ENCODE measurements at places on chromosomes 1 and 21.
A peak's percentile ranks its signal among the peaks of the same experiment; 100 is the strongest.

- DNase-seq, result no peak
Measured at GRCh38 chr1:178724376-178724727, 692 bp upstream of the RALGPS2 start.

GRCh38 chr1:9728451-9729295 is 77.1 kb downstream of the PIK3CD start:
- peak; percentile 82 for DNase-seq

DNA sequence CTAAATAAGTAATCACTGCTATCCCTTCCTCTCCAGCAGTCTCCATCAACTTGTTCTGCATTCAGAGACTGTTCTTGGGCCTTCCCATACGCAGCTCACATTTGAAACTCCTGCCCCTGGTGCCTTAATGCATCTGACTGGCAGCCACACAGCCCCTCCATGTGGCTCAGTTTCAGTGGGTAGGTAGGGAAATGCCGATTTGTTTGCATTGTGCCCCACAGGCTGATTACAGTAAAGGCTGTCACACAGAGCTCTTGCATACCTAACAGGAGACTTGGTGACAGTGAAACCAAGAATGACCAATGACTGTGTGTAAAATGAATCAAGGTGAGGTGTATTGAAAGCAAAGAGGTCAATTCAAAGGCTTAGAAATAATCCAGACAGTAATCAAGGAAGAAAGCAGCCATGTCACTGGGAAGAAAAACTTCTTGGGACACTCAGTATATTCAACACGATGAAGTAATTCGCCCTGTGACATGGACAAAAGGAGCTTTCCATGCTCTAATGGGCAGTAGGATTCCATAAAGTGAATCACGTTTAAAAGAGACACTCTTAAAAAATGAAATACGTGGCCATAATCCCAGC is 12.7 kb upstream of the B3GALNT2 start:
- no peak for DNase-seq

GRCh38 chr1:78619803-78620579 is at the start of gene IFI44L:
Gene IFI44L (plus strand): TSS chr1:78620448. CDS start chr1:78627916, 7,468 bp downstream.
- peak; percentile 51 for DNase-seq

- no peak for DNase-seq
Measured at GRCh38 chr1:168288311-168289052, 7.8 kb downstream of the TBX19 start.

DNA sequence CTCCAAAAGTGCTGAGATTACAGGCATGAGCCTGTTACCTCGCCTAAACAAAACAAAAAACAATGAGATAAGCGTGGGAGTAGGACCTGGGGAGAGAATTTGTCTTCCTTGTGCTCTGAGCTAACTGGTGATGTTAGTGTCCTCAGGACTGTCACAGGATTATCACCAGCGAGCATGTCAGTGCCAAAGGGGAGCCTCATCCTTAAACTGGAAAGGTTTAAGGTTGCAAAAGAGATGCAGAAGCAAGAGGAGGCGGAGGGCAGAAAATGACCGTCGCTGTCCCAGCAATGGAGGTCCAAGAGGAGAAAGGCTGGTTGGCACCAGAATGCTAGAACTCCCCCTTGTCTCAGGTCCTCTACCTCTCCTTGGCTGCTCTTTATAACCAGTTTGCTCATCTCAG is 3.9 kb downstream of the SYPL2 start:
- DNase-seq, result no peak

- no peak for DNase-seq
Measured at GRCh38 chr1:16266411-16267118, 29.6 kb upstream of the CPLANE2 start.

GRCh38 chr1:24351918-24352627 is 32.9 kb downstream of the GRHL3 start:
- DNase-seq, result peak; percentile 42

DNA sequence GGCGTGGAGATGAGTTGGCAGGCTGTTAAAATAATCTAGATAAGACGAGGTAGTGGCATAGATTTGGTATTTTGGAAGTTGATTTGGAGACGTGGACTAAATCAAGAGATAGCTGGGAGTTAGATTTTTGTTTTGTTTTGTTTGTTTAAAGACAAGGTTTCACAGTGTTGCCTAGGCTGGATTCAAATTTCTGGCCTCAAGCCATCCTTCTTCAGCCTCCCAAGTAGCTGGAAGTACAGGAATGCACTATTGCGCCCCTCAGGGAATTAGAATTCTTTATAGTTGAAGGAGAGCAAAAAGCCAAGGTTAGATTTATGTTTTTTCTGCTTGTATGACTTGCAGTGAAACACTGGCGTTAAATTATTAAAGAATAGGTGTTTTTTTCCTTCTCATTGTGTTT is 22.3 kb upstream of the SNRPE start:
- DNase-seq, result no peak

DNA sequence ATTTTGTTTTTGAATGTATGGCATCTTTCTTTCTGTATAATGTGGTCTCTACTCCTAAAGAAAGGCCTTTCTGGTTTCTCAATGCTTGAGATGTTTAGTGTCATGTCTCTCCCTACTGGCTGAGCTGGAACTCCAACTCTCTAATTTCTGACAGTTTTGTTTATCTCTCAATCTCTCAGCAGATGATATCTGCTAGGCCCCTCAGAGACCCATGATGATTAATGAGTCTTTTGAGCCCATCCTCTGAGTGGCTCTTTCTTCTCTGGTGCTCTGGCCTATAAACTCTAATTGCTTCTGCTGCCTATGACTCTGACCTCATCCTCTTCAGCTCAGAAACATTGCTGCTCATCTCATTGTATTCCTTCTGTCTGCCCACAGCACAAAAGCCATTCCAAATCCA is 46.6 kb downstream of the CRB1 start:
- DNase-seq, result no peak

DNA sequence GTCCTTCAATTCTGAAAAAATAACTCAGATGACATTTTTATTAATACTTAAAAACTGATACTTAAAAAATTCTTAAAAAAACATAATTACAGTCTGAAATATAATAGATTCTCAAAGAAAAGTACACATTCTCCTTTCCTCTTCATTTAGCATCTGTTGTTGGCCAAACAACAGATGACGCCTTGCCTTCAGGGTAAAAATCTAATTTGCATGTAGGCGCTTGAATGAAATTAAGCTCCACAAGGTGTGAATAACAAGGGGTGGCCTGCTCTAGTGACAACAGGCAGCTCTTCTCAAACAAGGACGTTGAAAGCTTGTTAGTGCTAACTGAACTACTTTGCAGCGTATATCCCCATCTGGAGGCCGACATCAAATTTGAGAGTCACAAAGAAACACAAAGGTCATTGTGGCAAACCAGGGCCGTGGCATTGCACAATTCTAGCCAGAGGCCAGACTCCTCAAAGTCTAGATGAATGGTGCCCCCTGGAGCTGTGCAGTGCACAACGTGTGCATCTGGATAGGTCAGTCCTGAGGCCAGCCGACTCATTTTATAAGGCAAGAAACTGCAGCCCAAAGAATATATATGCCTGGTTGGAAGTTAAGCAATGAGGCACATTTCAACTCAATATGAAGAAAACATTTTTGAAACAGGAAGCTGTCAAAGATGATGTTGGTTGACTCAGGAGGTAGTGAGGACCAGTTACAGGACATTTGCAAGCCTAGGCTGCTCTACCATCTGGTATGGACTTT is 459.2 kb upstream of the RUNX1 start:
- no peak for DNase-seq

- DNase-seq, result no peak
Measured at GRCh38 chr1:119294199-119294598, 74.4 kb upstream of the HAO2 start.

GRCh38 chr1:26535201-26535600 is 5.6 kb downstream of the RPS6KA1 start:
- no peak for DNase-seq

DNA sequence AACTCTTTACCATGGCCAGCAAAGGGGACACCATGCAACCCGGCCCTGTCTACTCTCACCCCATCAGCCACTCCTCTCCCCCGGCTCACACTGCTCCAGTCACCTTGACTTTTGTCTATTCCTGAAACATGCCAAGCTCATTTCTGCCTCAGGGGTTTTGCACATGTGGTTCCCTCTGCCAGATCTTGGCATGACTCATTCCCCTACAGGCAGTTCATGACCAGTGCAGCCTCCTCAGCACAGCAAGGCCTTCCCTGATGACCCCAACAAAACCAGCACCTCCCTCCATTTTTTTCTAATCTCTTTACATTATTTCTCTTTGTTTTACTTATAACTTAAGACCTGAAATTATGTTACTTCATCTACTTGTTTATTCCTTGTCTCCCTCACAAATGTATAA is 58.6 kb upstream of the GJB5 start:
- DNase-seq, result no peak

- no peak for DNase-seq
Measured at GRCh38 chr1:29531596-29531995, 295.3 kb downstream of the PTPRU start.

- no peak for DNase-seq
Measured at GRCh38 chr21:43361127-43361492, 65.8 kb downstream of the SIK1 start.

- DNase-seq, result no peak
Measured at GRCh38 chr21:20276954-20277353, 721.3 kb upstream of the NCAM2 start.

DNA sequence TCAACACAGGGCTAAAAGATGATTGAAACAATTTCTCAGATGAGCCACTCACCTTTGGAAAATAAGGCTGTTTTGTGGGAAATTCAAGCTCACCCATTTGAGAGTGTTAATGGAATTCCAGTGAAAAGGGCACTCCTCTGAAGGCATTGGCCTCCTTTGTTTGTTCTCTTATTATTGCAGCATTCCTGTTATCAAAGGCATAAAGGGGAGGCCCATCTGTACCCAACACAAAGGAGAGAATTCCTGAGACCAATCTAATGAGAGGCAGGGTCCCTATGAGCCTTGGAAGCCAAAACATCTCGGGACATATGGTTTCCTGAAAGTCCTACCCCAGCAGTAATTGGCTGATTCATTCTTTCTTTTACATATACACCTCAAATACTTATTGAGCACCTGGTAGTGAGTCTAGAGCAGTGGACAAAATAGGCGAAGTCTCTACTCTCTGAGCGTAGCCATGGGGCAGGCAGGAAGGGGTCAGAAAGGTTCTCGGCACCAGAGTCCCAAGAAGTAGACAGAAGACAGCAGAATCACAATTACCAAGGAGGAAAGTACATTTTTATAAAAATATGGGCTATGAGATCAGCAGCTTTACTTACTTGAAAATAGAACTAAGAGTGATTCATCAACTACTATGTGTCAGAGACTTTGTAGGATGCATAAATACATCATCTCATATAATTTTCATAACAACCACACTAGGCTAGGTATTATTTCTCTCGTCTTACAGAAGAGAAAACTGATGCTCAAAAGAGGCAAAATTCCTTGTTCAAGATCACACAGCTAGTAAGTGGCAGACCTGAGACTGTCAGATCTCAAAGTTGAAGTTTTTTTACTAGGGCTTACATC is 218.7 kb downstream of the DAB1 start:
- DNase-seq, result no peak

DNA sequence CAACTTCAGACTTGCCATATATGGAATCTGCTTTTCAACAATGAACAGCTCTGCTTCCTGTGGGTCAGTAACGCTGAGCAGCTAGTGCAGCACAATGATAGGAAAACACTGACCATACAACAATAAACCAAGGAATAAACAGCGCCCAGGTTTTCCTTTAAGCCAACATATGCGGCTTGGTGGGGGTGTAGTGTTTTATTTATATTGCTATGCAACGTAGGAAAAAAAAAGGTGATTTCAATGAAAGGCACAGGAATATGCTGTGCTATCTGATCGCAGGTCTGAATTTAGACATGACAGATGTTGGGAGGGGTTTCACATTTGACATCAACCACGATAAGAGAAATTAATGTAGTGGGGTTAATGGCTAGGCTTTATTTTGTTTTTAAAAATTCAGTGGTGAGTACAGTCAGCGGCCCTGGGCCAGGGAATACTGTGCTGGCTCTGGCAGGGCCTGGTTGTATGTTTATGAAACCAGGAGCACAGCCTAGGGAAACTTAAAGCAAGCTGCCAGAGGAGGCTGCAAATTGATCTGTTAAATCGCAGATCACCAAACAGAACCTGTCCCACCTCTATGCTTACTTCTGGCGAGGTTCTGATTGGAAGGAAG is 4.3 kb downstream of the TSPAN2 start:
- no peak for DNase-seq

- no peak for DNase-seq
Measured at GRCh38 chr21:17738176-17738953, 80.8 kb downstream of the C21orf91 start.

- no peak for DNase-seq
Measured at GRCh38 chr1:41642922-41643821, 158.7 kb upstream of the EDN2 start.

- DNase-seq, result no peak
Measured at GRCh38 chr1:156401681-156402081, 32.7 kb downstream of the RHBG start.

DNA sequence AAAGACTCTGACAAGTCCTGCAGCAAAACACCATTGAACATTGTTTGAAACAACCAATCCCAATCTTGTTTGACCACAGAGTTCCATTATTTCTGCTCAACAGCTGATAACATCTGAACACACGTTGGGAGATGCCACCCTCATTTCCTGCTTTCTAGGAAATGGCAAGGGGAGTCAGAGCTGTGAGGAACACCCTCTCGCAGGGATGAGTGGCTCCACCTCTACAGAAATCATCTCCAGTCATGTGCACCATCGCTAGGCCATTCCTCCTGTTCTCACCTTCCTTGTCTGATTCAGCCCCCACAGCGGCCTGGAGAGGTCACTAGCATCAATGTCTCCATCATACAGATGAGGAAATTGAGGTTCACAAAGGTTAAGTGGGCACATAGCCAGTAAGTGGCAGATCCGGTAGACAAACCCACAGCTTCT is 22.4 kb upstream of the RUNX3 start:
- DNase-seq, result peak; percentile 76

- DNase-seq, result no peak
Measured at GRCh38 chr1:47624531-47624930, 186.7 kb downstream of the FOXD2 start.

DNA sequence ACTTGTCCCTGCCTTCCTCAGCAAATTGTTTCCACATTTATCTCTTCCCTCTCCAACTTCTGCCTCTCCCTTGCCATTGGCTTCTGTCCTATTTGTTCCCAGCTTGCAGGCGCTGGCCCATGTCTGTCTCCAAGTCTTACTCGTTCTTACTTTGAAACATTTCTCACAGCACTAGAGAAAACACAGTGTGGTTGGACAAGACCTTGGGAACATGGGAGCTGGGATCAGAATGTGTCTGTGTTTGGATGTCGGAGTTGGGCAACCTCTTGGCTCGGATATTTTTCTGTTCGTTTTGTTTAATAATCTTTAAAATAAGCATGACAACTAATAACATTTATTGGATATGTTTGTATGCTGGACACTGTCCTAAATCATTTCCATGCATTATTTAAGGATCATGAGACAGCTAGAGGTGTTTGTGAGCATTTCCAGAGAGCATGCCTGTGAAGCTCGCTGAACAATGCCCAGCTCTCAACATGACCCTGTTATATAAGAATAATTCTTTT is 5.9 kb upstream of the BRWD1 start:
- no peak for DNase-seq

GRCh38 chr1:180444522-180444921 is 57.9 kb downstream of the ACBD6 start:
- DNase-seq, result no peak

- DNase-seq, result peak; percentile 0
Measured at GRCh38 chr1:76715474-76715873, 151.8 kb upstream of the ST6GALNAC5 start.
